Fibroblast of mammary gland (primary cell): ENCODE measurements at places on chromosomes 4 and X.

DNA sequence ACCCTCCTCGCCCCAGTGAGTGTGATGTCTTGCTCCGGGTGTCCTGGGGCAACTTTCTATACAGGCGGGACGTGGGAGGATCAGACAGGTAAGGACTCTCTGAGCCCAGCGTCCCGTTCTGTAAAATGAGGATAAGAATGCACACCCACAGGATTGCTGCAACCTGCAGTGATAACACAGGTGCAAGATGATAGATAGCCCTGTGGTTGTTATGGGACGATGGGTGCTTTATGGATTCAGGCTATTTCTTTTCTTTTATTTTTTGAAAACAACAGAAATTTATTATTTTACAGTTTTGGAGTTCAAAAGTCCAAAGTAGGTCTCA lies 28.6 kb downstream of the BEX3 start:
- no peak for DNase-seq

DNA sequence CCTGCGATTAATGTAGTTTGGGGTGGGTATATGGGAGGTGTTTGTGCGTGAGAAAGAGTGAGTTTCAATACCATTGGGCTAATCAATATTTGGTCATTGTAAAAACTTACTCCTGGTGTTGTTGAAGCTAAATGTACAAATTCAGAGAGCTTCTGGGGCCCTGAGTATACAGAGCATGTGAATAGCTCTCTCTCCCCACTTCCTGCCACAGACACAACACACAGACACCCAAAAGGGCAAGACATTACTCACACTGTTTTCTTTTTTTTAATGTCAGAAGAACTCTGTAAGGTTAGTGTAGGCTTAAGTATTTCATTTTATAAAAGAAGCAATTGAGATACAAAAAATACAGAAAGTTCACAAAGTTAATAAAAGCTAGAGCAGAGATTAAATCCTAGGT lies 151.3 kb upstream of the KCNIP4 start:
- DNase-seq: peak; percentile 28

GRCh38 chrX:21982311-21982710 lies 41.8 kb downstream of the SMS start:
- DNase-seq: no peak

DNA sequence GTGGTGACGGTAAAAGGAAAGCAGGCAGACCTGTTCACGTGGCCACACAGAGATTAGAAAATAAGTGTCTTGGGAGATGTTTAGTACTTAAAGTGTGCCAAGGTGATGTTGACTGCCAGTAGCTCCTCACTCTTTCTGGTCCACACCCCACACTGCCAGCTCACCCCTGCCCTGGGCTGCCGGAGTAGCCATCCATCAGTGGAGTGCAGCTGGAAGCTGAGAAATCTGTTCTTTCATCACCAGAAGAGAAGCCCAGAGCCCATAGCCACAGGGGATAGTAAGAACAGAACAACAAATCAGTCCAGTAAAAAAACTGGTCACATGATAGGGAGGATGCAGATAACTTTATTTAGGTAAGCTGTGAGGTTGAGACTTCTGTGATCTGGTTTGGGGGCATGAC lies 64.1 kb downstream of the WWC2 start:
- no peak for DNase-seq

GRCh38 chr4:7877176-7877575 lies 62.5 kb downstream of the AFAP1 start:
- no peak for DNase-seq

DNA sequence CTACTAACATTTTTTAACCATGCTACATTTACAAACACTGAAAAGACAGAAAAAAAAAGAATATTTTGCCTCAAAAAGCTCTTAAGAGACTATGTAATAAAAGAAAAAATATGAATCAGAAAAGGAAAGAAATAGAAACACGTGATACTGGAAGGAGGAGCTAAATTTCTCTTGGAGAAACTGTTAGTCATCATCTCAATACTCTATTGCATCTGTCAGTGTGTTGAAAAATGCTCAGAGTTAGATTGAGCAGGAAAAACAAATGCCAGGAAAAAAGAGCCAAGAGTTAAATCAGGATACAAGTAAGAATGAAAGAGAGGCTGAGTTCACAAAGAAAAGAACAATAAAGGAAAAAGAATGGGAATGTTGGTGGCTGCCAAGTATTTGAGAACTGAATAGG lies 2.6 kb downstream of the RAB28 start:
- peak; percentile 63 for DNase-seq

- DNase-seq: no peak
Observed at GRCh38 chrX:49850028-49850427, 20.9 kb downstream of the PAGE4 start.

DNA sequence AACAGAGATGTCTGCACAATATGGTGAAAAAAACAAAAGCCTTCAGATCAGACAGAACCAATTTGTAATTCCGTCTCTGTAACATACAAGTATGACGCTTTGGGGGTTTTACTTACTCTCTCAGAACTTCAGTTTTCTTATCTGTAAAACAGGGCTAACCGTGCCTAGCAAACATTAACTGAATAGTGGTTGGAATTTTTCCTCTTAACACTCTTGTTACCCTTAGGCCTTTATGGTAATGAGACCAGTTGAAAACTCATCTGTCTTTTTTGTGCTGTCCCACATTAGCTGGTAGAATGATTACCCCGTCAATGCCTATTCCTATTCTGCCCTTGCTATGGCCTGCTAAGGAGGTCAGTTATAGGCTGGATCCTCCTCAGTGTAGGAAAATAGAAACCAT lies 4.5 kb upstream of the MYOZ2 start:
- no peak for DNase-seq

DNA sequence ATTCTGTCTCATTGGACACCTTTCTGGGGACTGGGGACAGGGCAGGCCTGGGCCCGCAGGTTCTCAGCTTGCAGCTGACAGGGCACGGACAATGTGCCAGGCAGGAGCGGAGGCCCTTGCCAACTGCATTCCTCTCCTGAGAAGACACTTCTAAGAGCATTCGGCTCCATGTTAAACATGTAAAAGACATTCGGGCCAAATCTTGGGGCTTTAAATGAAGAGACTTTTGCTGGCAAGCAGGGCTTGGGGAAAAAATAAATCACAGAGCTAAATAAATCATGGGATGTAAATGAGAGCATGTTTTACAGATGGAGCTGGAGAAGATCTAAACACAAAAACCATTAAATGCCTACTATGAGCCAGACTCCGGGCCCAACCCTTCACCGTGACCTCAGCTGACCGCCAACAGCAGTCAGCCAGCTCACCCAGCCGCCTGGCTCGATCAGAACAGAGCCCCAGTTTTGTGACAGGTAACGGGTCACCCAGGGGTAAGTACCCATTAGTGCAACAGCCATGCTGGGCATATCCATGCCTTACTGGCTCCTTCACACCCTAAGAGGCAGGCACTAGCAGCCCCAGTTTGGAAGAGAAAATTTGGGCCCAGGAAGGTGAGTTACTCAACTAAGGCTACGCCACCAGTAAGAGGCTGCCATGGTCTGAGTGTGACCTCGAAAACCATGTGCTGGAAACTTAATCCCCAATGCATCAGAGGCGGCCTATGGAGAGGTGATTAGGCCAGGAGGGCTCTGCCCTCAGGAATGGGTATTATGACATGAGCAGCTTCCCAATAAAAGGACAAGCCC lies 14.7 kb downstream of the WDR1 start:
- peak; percentile 51 for DNase-seq

GRCh38 chrX:107484002-107484726 lies 34.7 kb downstream of the FRMPD3 start:
- peak; percentile 58 for DNase-seq

GRCh38 chrX:140250391-140250790 lies 254.5 kb downstream of the SOX3 start:
- DNase-seq: no peak

DNA sequence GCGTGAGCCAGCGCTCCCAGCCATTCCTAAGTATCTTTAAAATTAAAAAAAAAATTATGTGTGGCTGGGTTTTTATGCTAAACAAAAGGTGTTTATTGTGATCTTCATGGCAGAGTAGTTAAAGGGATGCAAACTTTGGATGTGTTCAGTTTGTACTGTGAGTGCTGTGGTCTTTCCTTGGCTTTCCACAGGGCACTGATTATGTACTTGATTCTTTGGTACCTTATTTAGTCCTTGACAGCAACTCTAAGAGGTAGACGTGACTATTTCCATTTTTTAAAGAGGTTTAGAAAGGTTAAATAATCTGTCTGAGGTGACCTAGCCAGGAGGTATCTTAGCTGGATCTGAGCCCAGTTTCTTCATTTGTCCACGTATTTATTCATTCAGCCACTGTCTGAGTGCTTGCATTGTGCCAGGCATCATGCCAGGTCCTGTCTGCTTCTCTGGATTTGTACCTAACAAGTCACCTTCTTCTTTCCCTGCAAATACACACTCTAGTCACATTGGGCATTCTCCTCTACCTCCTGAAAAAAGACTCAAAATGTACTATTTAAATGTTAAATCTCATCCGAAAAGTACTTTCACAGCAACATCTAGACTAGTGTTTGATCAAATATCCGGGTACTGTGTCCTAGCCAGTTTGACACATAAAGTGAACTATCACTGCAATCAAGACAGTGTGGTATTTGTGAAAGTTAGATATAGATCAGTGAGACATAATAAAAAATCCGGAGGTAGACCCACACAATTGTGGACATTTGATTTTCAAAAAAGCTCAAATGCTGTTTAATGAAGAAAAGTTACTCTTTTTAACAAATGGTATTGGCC lies 31.5 kb downstream of the WWC2 start:
- peak; percentile 38 for DNase-seq

GRCh38 chrX:43148305-43148704 lies 370.3 kb upstream of the PPP1R2C start:
- no peak for DNase-seq

DNA sequence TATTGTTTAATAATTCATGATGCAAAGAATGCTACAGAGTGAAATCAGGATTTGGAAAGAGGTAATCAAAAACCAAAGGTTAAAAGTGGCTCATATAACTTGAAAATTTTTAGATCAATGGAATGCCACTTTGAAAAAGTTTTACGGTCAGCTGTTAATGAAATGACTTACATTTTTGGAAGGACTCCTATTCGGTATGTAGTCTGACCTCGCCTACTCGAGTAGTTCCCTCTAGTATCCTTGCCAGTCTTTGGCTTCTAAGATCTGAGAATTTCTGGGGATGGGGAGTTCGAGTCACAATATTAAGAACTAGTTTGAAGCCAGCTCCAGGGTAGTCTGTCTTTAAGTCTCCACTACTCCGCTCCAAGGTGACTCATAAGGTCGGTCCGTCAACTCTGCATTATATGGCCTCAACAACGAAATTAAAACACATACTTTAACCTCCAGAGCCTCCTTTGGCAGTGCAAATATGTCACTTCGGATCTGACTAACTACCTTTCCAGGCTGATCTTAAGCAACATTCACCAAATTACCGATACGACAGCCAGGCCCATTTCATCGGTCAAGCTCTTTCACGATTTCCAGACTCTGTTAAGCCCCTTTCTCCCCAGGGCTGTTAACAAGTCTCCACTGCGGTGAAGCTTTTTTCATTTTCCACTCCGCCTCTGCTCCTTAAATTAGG lies 733 bp upstream of the NAA15 start:
- DNase-seq: peak; percentile 73

DNA sequence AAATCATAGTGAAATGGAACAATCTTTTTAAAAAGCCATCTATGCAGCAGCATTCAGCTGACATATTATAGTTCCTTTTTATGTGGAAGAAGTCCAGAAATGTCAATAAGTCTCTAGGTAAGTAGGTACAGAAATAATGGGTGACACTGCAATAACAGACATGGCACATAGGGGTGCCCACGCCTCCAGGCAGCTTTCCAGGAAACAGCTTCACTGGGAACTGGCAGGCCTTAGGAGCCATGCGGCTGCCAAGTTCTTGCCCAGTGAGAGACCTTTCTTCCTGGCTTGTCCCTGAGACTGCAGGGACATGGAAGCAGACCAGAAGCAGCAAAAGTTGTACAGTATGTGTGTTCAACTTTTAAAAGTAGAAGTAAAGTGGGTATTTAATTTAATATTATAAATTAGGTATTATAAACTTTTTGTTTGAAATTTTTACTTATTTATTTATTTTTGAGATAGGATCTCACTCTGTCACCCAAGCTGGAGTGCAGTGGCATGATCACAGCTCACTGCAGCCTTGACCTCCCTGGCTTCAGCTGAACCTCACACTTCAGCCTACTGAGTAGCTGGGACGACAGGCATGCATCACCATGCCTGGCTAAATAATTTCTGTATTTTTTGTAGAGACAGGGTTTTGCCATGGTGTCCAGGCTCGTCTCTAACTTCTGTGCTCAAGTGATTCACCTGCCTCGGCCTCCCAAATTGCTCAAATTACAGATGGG lies 12.1 kb upstream of the ETNPPL start:
- DNase-seq: no peak

DNA sequence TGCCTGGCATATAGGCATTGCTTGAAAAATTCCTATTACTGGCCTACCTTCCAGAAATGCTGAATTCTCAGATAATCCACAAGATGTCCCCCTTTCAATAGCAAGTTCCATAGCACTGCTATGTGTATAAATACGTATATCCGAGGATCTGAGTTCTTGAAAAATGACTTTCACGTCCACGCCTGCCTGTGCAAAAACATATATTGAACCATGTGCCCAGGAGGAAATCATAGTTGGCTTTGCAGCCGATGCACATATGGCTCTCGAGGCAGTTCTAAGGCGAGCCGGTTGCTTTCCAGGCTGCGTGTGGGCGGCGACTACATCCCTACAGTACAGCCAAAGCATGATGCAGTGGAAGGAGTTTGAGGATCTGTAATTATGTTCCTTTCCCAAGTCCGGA lies 55.4 kb upstream of the ESX1 start:
- DNase-seq: peak; percentile 60

GRCh38 chr4:109051054-109051453 lies 251.4 kb downstream of the COL25A1 start:
- no peak for DNase-seq

- no peak for DNase-seq
Observed at GRCh38 chr4:48804584-48805301, 24.7 kb upstream of the FRYL start.

DNA sequence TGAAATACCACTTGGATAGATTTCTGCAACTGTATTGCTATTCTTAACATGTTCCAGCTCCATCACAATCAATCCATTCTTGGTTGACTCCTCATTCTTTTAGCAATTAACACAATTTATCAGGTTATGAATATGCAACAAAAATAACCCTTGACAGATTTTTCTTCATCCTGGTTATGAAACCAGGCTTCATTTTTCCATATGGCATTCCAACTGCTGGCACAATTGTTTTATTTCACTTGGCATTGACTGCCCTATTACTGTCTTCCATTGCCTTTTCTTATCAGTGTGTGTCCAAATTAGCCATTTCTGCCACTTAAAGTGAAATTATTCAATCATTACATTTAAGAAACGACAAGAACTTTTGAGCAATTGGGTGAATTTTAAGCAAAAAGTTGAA lies 388.8 kb upstream of the EPHA5 start:
- DNase-seq: no peak

GRCh38 chr4:117699595-117699994 lies 334.7 kb upstream of the NDST3 start:
- DNase-seq: no peak

GRCh38 chrX:24494647-24495075 lies 29.6 kb downstream of the PDK3 start:
- peak; percentile 72 for DNase-seq

- no peak for DNase-seq
Observed at GRCh38 chrX:73765776-73766430, 202.9 kb downstream of the CHIC1 start.
